ENCODE measurements at places on chromosomes 4 and X. TPM values are rescaled to one million over a fixed set of nuclear protein-coding genes. Genes with fewer than 3 reads are reported as not detected.

The GC gene
- total RNA-seq, result not detected

The FAM53A gene
- total RNA-seq, result 10.5 TPM

The CSAG1 gene
- not detected for total RNA-seq

The FDCSP gene
- 0.75 TPM for total RNA-seq

The HMX1 gene
- 0.27 TPM for total RNA-seq

The GYG2 gene
- 62.8 TPM for total RNA-seq

The CXCL8 gene
- total RNA-seq, result 8.8 TPM

The EVC2 gene
- total RNA-seq, result 17.1 TPM

The IRS4 gene
- total RNA-seq, result 2.2 TPM

The FGFBP2 gene
- total RNA-seq, result not detected

The AWAT2 gene
- total RNA-seq, result not detected

The PLP1 gene
- 0.11 TPM for total RNA-seq

The SYNPO2 gene
- total RNA-seq, result 22.6 TPM

The LDOC1 gene
- total RNA-seq, result 52.2 TPM

The MAGEA2B gene
- total RNA-seq, result not detected

The FHIP1A gene
- 13.9 TPM for total RNA-seq

The SLIT2 gene
- total RNA-seq, result 168 TPM

The ATP11C gene
- total RNA-seq, result 22.1 TPM

The AFF2 gene
- 5.8 TPM for total RNA-seq

The ADH7 gene
- not detected for total RNA-seq

The IBSP gene
- total RNA-seq, result not detected

The STS gene
- 4.5 TPM for total RNA-seq

The CDKN2AIP gene
- total RNA-seq, result 42.8 TPM

The CORIN gene
- 1.1 TPM for total RNA-seq

The NHS gene
- 6.0 TPM for total RNA-seq

The TLL1 gene
- total RNA-seq, result 1.5 TPM

The SLC2A9 gene
- total RNA-seq, result 4.8 TPM

The FAM47E gene
- 1.2 TPM for total RNA-seq

The HAND2 gene
- total RNA-seq, result 34.3 TPM

The CHIC1 gene
- total RNA-seq, result 10.8 TPM

The EDNRA gene
- total RNA-seq, result 140 TPM

The FOXR2 gene
- total RNA-seq, result not detected

The RPA4 gene
- 1.2 TPM for total RNA-seq

The EPHA5 gene
- total RNA-seq, result 0.75 TPM

The FGD1 gene
- total RNA-seq, result 39.9 TPM

The P2RY4 gene
- total RNA-seq, result 1.1 TPM

The NCAPG gene
- total RNA-seq, result 13.6 TPM

The RAB41 gene
- not detected for total RNA-seq

The ERCC6L gene
- 2.4 TPM for total RNA-seq

The USP17L26 gene
- total RNA-seq, result not detected

The RTL9 gene
- 0.47 TPM for total RNA-seq
